ENCODE measurements at places on chromosomes 5 and 9.

DNA sequence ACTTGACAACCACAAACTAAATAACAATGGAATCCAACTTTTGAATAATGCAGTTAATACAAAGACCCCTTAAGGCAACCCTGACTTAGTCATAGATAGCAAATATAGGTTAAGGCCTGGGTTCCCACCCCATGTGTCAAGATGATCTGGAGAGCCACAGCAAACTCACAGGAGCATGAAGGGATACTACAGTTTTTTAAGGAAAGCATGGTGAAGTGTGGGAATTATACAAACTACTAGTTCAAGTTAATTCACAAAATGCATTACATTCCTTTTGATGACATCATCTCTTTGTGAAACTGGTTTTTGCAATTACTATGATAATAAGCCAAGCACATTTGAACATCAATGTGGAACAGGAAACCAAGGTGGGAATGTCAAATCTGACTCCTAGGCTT lies 50.6 kb downstream of the LHFPL2 start:
- no peak for DNase-seq
- no peak overlapping the region for H3K27ac ChIP-seq
- H3K4me1 ChIP-seq = no peaks in the 10 kb centered on the region
- no peak overlapping the region for H3K4me3 ChIP-seq
- no peaks in the 10 kb centered on the region for H3K27me3 ChIP-seq

DNA sequence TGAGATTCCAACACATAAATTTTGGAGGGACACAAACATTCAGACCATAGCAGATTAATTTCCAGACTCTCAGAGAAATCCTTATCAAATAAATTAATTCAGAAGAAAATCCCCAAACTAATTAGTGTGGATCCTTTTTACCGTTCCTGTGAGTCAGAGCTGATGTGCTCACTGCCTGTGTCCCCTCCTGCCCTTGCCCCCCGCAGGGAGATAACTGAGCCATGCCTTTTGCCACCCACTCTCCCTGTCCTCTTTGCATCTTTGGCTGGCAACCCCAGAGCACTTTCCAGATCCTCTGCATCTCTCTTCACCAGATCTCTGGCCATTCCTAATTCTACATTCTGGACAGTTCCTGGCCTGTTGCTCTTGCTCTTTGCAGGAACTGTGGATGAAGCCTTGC lies 135.4 kb upstream of the MAP1B start:
- H3K4me3 ChIP-seq = no peak overlapping the region
- H3K36me3 ChIP-seq = no peaks in the 10 kb centered on the region
- no peaks in the 10 kb centered on the region for H3K27me3 ChIP-seq

GRCh38 chr5:134813407-134813806 lies 32.4 kb upstream of the C5orf24 start:
- no peaks in the 10 kb centered on the region for H3K27me3 ChIP-seq
- no peak for DNase-seq
- peaks cover 12% of the 10 kb centered on the region for H3K4me1 ChIP-seq
- no peak overlapping the region for H3K27ac ChIP-seq

DNA sequence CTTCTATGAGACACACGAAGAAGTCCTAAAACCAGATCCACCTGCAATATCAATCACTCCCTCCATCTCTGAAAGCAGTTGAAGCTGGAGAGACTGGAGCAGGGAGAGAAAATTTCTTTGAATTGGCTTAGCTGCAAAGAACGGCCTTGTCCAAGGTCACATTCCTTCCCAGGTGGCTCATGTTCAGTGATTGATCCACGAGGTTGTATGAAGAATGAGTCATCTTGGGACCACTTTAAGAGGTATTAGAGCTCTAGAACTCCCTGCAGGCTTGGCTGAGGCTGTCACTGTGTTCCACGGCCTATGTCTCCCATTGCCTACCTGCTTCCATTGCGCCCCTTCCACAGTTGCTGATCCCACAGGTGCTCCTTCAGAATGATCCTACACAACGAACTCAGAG lies 68.2 kb downstream of the HMHB1 start:
- no peaks in the 10 kb centered on the region for H3K36me3 ChIP-seq
- H3K27ac ChIP-seq = no peak overlapping the region
- no peaks in the 10 kb centered on the region for H3K4me1 ChIP-seq
- no peaks in the 10 kb centered on the region for H3K27me3 ChIP-seq

GRCh38 chr5:92435781-92436180 lies 1052.7 kb upstream of the ARRDC3 start:
- H3K4me1 ChIP-seq = no peaks in the 10 kb centered on the region
- no peak overlapping the region for H3K4me3 ChIP-seq
- no peak overlapping the region for H3K27ac ChIP-seq
- no peaks in the 10 kb centered on the region for H3K27me3 ChIP-seq
- DNase-seq = peak; percentile 48

GRCh38 chr5:172701291-172701656 lies 60.2 kb downstream of the NEURL1B start:
- no peak overlapping the region for H3K27ac ChIP-seq
- peak; percentile 75 for DNase-seq
- peaks cover 40% of the 10 kb centered on the region for H3K27me3 ChIP-seq
- no peak overlapping the region for H3K4me3 ChIP-seq

DNA sequence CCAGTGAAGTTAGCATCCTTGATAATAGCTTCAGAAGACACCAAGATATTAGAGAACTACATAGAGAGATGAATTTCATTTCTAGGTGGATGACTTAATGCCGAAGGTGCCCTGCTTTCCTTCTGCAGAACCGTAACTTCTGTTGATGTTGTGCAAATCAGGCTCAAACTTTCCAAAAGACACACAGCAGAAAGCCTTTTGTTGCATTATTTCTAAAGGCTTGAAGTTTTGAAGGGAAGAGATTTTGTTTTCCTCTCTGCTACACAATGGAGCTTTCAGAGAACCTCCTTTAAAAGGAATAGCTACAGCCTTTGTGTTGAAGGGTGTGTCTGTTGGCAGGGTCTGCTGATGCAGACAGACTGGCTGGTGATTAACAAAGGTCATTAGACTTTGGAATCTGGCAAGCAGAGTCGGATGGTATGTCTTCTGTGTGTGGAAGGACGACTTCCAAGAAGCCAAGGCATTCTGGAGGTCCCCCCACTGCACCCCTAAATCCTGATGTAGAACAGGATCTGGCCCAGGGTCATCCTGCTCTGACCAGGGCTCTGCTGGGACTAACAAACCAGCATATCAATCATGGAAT lies 57.8 kb downstream of the ZNF462 start:
- peak overlapping the region; percentile 29 for H3K27ac ChIP-seq
- peaks cover 5% of the 10 kb centered on the region for H3K4me1 ChIP-seq
- H3K36me3 ChIP-seq = no peaks in the 10 kb centered on the region
- no peaks in the 10 kb centered on the region for H3K27me3 ChIP-seq
- DNase-seq = no peak
- H3K4me3 ChIP-seq = no peak overlapping the region

- peaks cover 41% of the 10 kb centered on the region for H3K36me3 ChIP-seq
- H3K27me3 ChIP-seq = no peaks in the 10 kb centered on the region
- no peak overlapping the region for H3K27ac ChIP-seq
- H3K4me3 ChIP-seq = no peak overlapping the region
- no peaks in the 10 kb centered on the region for H3K4me1 ChIP-seq
- DNase-seq = no peak
These were observed 26.9 kb downstream of the HMGCR start for GRCh38 chr5:75363726-75364495.

GRCh38 chr9:131961496-131961880 lies 118.2 kb downstream of the MED27 start:
- no peaks in the 10 kb centered on the region for H3K36me3 ChIP-seq
- DNase-seq = no peak
- H3K4me3 ChIP-seq = no peak overlapping the region
- no peaks in the 10 kb centered on the region for H3K27me3 ChIP-seq
- no peaks in the 10 kb centered on the region for H3K4me1 ChIP-seq

GRCh38 chr5:59598547-59598874 lies 295.0 kb downstream of the PDE4D start:
- H3K27ac ChIP-seq = no peak overlapping the region
- H3K4me3 ChIP-seq = no peak overlapping the region
- DNase-seq = no peak
- H3K27me3 ChIP-seq = no peaks in the 10 kb centered on the region
- no peaks in the 10 kb centered on the region for H3K4me1 ChIP-seq

DNA sequence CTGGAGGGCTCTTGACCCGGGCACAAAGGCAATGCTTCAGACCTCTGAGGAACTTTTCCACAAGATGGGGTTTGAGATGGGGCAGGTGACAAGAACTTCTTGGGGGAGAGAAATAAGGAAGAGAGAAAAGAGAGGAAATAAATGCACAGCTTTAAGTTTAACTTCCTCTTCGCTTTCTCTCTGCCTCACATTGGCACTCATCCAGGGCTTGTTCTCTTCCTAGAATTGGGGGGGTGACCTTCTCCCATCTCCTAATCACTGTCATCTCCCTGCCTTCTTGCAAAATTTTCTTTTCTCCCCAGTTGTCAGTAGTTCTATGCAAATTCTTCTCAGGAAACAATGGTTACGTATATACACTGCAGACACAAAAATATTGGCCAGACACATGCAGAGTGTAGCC lies 19.1 kb upstream of the ADCY2 start:
- H3K4me3 ChIP-seq = no peak overlapping the region
- H3K36me3 ChIP-seq = no peaks in the 10 kb centered on the region
- no peaks in the 10 kb centered on the region for H3K4me1 ChIP-seq
- H3K27ac ChIP-seq = no peak overlapping the region
- no peak for DNase-seq

DNA sequence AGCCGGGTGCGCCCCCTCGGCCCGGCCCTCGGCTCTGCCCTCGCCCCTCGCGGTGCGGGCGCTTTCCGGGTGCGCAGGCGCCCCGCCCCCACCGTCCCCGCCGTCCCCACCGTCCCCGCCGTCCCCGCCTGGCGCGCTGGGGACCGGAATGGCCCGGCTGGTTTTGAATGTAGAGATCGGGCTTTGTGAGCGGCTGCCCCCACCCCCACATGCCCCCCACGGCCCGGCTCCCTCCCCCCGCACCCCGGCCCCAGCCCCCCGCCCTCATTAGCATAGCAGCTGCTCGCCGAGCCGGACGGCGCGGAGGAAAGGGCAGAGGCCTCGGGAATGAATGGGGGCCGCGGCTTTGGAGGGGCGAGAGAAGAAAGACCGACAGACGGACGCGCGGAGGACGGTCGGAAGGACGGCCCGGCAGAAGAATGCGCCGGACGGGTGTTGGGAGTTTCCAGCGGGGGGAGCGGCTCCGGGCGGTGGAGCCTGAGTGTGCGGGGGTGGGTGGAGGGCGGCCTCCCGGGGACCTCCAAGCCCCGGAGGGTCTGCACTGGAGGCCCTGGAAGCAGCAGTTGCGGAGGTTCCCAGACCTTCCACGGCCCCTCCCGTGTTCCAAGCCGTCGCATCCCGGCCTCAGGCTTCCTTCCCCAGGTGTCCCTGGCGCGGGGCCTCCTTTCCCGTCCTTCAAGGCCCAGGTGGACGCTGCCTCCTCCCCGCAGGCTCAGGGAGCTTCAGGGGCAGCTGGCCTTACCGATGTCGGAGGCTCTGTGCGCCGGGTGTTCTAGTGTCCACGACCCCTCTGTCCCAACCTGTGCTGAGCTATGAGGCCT lies 6.0 kb downstream of the NRARP start:
- no peak for DNase-seq
- peaks cover 21% of the 10 kb centered on the region for H3K27me3 ChIP-seq
- peaks cover 37% of the 10 kb centered on the region for H3K4me1 ChIP-seq
- H3K36me3 ChIP-seq = no peaks in the 10 kb centered on the region

DNA sequence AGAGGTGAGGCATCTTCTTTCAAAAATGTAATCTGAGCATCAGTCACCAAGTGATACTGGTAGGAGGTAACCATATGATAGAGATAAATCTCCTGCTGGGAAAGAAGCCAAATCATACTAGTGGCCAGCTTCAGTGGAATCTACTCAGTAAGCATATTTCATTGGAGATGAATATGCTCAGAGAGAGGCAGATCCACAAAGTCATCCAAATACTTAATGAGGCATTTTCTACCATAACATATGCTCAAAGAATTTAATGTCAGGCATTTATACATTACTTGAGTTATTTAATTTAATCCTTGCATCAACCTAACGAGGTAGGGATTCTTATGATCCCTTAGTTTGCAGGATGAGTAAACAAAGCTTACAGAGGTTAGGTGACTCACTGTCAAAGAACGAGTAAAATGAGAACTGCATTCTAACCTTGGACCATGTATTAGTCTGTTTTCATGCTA lies 50.9 kb upstream of the DMRTA1 start:
- H3K4me3 ChIP-seq = no peak overlapping the region
- H3K27ac ChIP-seq = no peak overlapping the region
- no peaks in the 10 kb centered on the region for H3K4me1 ChIP-seq
- no peak for DNase-seq
- H3K27me3 ChIP-seq = no peaks in the 10 kb centered on the region

GRCh38 chr5:135327429-135328127 lies 71.5 kb downstream of the MACROH2A1 start:
- H3K4me3 ChIP-seq = no peak overlapping the region
- peaks cover 21% of the 10 kb centered on the region for H3K36me3 ChIP-seq
- H3K4me1 ChIP-seq = no peaks in the 10 kb centered on the region
- no peak for DNase-seq
- H3K27ac ChIP-seq = no peak overlapping the region

DNA sequence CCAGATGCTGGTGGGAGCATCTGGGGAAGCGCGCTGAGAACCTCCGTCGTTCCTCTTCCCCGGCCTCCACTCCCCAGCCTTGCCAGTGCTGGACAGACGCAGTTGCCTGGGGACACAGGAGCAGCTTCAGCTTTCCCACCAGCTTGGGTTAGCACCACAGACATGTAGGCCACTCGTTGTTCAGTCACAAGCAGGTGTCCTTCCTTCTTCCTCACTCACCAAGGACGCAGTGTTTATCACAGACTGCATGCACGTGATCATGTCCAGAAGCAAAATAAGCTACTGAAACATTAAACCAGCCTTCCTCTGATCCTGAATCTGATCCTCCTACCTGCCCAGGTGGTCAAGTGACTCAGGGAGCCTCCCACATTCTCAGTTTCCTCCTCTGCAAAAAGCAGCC lies 232.9 kb downstream of the SYK start:
- no peak overlapping the region for H3K4me3 ChIP-seq
- H3K4me1 ChIP-seq = peaks cover 19% of the 10 kb centered on the region
- H3K27me3 ChIP-seq = no peaks in the 10 kb centered on the region
- no peak overlapping the region for H3K27ac ChIP-seq
- no peak for DNase-seq

DNA sequence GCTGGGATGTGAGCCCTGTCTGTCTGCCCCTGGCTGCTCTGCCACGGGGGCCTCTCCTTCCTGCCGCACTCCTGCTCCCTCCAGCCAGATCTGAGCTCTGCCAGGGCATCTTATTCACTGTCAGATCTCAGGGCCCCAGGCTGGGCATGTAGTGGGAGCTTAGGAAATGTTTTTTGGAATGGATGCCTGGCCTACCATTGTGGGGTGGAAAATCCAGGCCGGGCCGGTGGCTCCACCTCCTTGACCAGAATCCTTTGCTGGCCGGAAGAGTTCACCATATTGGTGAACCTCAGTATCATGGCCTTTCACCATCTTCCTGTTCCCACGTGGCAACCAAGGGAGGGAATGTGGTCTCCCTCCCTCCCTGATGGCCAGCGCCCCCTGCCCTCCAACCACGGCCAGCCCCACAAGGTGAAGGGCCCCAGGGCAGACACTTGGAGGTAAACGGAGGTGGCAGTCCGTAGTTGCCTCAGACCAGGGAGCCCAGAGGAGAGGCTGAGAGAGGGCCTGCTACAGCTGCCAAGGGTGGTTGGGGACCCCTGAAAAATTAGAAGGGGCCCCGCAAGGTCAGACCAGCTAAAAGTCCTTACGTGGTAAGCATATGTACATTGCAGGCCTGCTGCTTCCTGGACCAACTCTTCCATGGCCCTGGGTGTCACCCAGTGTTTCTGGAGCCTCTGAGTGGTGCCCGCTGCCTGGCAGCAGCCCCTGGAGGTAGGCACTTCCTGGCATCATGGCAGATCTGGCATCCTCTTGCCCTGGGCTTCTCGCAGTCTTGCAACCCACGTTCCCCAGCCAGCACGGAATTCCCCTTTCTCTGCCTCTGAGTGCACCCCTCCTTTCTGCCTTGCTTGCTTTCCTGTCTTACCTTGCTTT lies 153.3 kb downstream of the RGS3 start:
- H3K36me3 ChIP-seq = no peaks in the 10 kb centered on the region
- no peaks in the 10 kb centered on the region for H3K27me3 ChIP-seq
- DNase-seq = peak; percentile 68
- no peak overlapping the region for H3K27ac ChIP-seq
- no peak overlapping the region for H3K4me3 ChIP-seq

All from spleen (tissue), 13 donors.